ENCODE measurements at places on chromosomes 3 and 15. TPM values are rescaled to one million over a fixed set of nuclear protein-coding genes. Genes with fewer than 3 reads are reported as not detected.

PRSS50 gene
- total RNA-seq = 0.38 TPM

GRCh38 chr15:78661001-78661400 is 20.0 kb upstream of the CHRNB4 start:
- DNase-seq = no peak

GRCh38 chr3:36372534-36372935 is 7.8 kb upstream of the STAC start:
- DNase-seq = no peak

DNA sequence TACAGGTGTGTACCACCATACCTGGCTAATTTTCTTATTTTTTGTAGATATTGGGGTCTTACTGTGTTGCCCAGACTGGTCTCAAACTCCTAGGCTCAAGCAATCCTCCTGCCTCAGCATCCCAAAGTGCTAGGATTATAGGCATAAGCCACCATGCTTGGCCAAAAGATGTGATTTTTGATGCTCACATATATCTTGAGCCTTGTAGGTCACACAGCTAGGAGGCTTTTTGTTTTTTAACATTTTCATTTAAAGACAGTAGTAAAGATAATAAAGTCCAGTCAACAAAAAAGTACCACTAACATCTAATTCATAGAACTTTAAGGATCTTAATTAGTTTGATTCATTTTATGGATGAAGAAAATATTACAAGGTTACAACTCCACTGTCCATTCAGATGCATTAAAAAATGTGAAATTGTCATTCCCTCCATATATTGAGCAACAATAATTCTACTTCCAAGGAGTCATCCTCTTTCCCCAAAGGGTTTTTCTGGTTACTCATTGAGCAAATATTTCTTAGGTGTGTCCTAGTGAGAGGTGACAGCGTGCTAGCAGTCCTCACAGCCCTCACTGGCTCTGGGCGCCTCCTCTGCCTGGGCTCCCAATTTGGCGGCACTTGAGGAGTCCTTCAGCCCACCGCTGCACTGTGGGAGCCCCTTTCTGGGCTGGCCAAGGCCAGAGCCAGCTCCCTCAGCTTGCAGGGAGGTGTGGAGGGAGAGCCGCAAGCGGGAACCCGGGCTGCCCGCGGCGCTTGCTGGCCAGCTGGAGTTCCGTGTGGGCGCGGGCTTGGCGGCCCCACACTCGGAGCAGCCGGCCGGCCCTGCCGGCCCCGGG is 8.3 kb upstream of the TASOR start:
- DNase-seq = no peak

DNA sequence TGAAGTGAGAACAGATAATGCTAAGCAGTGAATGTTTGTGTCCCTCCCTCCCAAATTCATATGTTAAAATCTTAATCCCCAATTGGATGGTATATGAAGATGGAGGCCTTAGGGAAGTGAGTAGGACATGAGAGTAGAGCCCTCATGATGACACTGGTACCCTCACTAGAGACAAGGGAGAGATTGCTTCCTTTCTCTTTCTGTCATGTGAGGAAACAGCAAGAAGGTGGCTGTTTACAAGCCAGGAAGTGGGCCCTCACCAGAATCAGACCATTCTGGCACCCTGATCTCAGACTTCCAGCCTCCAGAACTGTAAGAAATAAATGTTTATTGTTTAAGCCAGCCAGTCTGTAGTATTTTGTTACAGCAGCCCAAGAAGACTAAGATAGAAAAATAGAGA is 209.5 kb downstream of the SATB1 start:
- DNase-seq = no peak

FBXW12 gene
- total RNA-seq = not detected

DNA sequence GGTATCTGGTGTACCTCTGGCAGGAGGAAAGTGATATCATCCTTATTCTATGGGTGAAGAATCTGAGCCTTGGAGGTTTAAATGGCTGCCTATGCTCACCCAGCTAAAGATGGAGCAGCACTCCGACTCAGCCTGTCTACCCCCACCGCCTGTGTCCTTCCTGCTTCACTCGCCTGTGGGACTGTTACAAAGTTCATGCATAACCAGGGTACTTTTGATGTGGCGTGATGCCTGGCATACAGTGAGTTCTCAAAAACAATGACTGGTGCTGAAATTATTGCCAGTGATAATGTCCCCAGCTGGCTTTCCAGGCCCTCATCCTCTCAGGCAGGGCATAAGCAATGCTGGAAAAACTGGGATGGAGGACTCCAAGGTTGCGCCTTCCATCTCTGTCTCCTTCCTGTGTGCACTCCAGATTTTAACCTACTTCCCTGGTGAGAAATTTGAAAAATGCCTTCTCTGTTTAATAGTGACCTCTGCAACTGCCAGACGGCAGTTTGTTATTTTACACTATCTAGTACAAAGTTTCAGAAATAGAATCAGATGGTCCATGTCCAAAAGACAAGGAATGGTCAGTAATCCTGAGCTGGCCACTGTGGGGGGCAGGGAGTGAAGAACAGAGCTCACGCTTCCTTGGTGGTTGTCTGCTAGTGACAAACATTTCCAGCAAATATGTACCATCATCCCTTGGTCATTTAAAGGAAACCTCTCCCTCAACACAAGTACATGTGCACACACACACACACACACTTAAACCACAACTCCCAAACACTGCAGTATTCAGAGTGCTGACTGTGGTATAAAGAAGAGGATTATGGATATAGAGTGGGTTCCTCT is 86.5 kb upstream of the NMNAT3 start:
- DNase-seq = no peak

DNA sequence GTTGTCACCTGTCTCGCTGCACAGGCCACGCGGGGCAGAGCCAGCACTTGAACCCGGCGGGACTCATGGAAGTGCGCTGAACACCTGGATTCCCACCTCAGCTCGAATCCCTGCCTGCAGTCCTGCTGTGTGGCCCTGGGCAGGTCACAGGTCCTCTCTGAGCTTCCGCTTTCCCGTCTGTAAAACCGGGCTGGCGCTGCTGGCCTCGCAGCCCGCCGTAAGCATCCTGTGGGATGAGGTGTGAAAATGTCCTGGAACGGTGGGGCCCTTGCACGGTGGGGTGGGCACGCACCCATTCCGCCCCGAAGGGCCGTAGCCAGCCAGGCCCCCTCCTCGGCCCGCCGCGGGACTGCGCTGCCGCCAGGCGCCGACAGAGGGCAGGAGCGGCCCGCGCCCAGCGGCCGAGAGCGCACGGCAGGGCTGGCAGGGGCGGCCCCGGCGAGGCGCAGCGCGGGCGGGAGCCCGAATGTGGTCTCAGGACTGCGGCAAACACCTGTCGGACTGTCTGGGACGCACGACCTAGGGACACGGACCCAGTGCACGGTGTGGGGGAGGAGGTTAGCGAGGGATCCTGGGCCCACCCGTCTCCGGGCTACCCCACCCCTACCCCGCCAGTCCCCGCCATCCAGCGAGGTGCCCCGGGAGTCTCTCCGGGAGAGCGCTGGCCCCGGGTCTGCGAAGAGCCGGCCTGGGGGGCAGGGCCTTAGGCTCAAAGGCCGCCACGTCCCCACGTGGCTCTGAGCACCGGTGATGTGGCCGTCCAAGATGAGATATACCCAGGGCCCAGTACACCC is 40.4 kb downstream of the DNAJB8 start:
- peak; percentile 84 for DNase-seq

DNA sequence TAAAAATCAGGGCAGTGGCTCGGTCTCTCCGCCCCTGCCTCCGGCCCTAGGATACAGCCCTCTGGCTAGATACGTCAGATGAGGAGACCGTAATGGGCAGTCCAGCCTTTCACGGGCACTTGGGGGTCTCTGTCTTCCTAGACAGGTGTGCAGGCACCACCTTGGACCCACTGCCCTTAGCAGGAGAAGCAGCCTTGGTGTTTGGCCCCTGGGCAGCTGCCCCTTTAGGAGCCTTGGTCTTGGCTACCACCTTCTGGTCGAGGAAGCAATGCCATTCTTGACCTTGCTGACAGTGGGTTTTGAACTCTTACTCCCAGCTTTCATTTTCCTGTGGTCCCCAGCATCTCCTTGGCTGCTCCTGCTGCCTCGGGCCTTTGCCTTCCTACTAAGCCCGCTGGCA is 149.7 kb upstream of the FRMD4B start:
- no peak for DNase-seq

DNA sequence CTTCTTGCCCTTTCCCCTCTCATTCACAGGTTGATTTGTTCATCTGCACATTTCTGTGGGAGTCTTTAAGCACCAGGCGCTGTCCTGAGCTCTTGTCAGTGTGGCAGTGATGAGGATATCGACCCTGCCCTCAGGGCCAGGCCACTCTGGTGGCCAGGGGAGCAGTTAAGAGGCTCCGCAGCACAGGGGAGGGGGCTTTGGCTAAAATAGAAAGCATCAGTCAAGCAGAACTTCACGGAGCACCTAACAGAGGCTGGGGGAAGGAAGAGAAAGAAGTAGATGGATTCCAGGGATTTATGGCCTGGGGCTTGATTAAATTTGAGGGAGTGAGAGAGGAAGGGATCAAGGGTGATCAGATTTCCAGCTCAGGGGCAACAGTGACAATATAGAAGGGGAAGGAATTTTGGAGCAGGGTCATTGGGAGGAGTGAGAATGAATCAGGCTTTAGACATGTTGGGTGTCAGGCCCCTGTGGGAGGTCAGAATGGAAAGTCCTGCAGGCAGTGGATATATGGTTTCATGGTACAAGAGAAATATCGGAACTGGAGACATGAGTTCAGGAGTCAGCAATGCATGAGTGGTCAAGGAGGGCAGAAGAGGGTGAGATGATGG is 73.0 kb upstream of the GLCE start:
- DNase-seq = no peak

LRRC34 gene
- 5.6 TPM for total RNA-seq

- no peak for DNase-seq
Measured at GRCh38 chr3:99896482-99896881, 78.8 kb downstream of the CMSS1 start.

GRCh38 chr3:65202395-65202794 is 514.6 kb upstream of the ADAMTS9 start:
- DNase-seq = no peak

DNA sequence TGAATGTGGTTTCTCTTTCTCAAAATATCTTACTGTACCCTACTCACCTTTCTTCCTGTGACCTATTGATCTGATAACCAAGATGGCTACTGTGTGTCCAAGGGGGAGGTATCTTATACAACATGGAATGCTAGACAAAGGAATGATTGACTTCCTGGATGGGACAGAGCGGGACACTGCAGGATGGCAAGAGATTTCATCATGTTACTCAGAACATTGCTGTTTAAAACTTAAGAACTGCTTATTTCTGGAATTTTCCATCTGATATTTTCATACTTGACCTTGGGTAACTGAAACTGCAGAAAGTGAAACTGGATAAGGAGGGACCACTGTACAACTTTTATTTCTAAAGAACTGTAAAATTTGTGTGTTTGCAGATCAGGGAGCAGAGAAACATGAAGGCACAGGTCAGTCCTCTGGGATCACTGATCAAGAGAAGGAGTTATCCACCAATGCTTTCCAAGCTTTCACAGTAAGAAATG is 18.5 kb downstream of the CNOT10 start:
- DNase-seq = no peak

DNA sequence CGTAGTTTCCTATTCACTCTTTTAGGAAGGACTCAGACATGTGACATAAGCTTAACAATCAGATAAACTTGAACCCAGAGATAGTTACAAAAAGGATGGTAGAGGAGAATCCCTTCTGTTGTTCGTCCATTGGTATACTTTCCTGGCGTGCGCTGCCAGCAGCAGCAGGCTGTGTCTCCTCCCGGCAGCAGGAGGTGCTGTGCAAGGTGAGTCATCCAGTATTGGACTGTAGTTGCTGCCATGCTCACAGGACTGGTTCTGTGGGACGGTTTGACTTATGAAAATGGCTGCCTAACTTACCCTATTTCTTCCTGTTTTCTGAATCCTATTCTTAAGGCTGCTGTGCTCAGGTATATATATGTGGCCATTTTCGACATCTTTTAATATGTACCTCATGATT is 253.4 kb upstream of the LRRC3B start:
- DNase-seq = no peak

- no peak for DNase-seq
Measured at GRCh38 chr15:80587816-80588456, 107.2 kb upstream of the ABHD17C start.

- DNase-seq = no peak
Measured at GRCh38 chr3:71903112-71903495, 118.2 kb upstream of the PROK2 start.

GRCh38 chr15:92107510-92107909 is 254.0 kb downstream of the SLCO3A1 start:
- DNase-seq = no peak

DNA sequence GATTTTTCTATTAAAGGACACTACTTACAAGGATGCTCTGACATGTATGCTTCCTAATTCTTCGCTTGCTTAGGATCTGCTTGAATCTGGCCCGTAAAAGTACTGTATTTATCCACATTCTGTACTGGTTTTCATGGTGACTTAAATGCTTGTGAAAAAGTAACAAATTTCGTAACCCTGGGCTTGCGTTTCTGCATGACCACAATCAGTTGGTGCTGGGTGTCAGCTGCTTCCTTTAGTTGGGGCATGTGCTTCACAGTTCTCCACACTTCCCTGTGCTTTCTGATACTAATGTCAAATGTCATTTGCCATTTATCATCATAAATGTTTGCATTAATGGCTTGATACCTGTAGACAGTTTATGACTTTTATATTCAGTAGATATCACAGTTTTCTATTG is 218.4 kb upstream of the MLF1 start:
- DNase-seq = no peak
